ENCODE measurements at places on chromosomes 5 and 9. TPM values are rescaled to one million over a fixed set of nuclear protein-coding genes. Genes with fewer than 3 reads are reported as not detected.

Gene EGFL7
- not detected for polyA plus RNA-seq

Gene INSL6
- not detected for polyA plus RNA-seq

Gene NOXA1
- 7.7 TPM for polyA plus RNA-seq

Gene BAAT
- not detected for polyA plus RNA-seq

Gene MSX2
- polyA plus RNA-seq = not detected

Gene OBP2B
- polyA plus RNA-seq = not detected

Gene IL3
- not detected for polyA plus RNA-seq

Gene DNAI1
- polyA plus RNA-seq = not detected

Gene FBN2
- 0.03 TPM for polyA plus RNA-seq

Gene PPP3R2
- polyA plus RNA-seq = not detected

Gene CDKN2B
- polyA plus RNA-seq = 0.36 TPM

Gene SETD9
- 5.0 TPM for polyA plus RNA-seq

Gene SRA1
- polyA plus RNA-seq = 23.2 TPM

Gene PHF24
- not detected for polyA plus RNA-seq

Gene PCDHGA7
- 0.23 TPM for polyA plus RNA-seq

Gene COL27A1
- polyA plus RNA-seq = 0.16 TPM

Gene NMUR2
- polyA plus RNA-seq = not detected

Gene ZFP37
- 0.42 TPM for polyA plus RNA-seq

Gene CCL21
- not detected for polyA plus RNA-seq

Gene BRD9
- polyA plus RNA-seq = 28.3 TPM

Gene MUSK
- not detected for polyA plus RNA-seq

Gene C5orf52
- polyA plus RNA-seq = not detected

Gene TERT
- polyA plus RNA-seq = 0.43 TPM

Gene EGR1
- 80.6 TPM for polyA plus RNA-seq

Gene EIF4E1B
- polyA plus RNA-seq = not detected

Gene SOHLH1
- not detected for polyA plus RNA-seq

Gene SVEP1
- polyA plus RNA-seq = not detected

Gene ANKRD34B
- not detected for polyA plus RNA-seq

Gene GFI1B
- polyA plus RNA-seq = 0.63 TPM

Gene C9orf50
- not detected for polyA plus RNA-seq

Gene PIP5K1B
- 11.8 TPM for polyA plus RNA-seq
